ENCODE measurements at places on chromosomes 5 and 9.

GRCh38 chr9:123978981-123979380 lies 32.6 kb upstream of the LHX2 start:
- no peak for DNase-seq

- DNase-seq: no peak
These were observed 35.6 kb downstream of the NTRK2 start for GRCh38 chr9:84705128-84705527.

DNA sequence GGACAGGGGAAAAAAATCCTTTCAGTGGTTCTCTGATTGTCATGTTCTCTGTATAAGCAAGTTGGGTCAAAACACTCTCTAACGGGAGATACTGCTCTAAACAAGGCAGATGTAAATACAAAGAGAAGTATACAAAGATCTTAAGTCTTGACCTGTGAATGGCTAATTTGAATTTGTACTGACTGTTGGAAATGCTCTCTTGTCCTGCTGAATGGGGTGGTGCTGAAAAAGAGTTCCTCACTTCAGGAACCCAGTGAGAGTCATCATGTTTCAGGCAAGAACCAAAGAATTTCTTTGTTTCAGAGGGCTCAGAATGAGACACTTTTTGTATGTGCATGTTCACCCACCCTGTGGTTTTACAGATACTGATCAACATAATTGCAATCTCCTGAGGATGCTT lies 461.0 kb downstream of the NR2F1-AS1 start:
- no peak for DNase-seq

- no peak for DNase-seq
These were observed 59.2 kb downstream of the ADAMTS12 start for GRCh38 chr5:33832404-33833236.

DNA sequence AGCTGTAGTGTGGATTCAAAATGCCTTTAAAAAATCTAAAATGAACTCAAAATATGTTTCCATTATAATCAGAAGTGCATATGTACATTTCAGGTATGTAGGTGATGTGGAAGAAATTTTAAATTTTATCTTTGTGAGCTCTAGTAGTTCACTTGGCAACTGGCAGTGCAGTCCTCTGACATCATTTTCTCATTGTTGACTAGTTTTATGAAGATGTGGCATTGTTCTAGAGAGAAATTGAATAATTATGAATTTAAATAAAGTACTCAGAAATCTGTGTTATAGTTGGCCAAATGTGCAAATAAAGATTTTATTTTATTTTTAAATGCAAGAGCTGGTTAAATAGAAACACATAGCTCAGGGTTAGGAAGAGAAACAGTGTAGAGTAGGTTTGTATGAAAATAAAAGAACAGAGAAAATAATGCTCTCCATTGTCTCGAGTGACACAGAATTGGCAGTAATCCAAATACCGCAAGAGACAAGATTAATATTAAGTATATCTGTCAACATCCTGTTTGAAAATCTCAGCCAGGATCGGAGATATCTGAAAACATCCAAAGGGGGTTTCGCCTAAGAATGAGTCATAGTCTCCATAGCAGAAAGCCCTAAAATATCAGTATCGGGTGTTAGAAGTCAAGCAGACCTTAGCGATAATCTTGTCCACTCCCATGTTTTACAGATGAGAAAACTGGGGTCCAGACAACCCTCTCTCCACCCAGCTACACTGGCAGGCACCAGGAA lies 189.4 kb downstream of the CCDC192 start:
- no peak for DNase-seq

DNA sequence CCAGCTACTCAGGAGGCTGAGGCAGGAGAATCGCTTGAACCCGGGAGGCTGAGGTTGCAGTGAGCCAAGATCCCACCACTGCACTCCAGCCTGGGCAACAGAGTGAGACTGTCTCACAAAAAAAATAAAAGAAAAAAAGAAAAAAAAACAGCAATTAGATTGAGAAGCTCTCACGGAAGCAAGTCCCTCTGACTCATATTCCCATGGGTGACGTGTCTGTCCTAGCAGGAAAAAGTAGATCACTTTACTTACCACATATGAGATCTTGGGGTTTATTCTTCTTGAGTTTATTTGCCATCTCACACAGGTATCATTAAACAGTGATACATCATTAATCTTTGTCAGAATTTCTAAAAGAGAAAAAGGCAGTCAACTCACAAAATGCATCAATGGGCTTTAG lies 62.6 kb downstream of the SUSD1 start:
- DNase-seq: no peak

DNA sequence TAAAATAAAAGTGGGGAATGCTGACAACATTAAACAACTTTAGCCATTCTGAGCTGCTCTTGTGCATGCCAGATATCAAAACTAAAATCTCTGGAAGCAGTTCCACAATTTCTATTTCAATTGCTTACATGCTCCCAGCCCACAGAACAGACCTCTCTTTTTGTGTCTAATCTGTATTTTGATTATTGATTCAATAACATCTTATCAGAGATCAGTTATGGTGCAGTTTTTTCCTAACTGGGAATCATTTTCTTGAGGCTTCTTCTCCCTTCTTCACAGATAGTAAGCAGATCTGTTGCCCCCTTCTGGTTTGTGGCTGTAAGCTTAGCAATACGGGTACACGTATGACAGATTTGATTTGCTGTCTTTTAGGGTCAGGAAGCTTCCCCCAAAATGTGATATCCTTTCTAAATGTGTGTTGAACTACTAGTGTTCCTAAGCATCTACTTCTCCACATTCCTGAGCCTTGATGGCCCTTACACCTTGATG lies 39.4 kb downstream of the MRPS27 start:
- DNase-seq: no peak

GRCh38 chr5:92633875-92634487 lies 947.0 kb downstream of the NR2F1-AS1 start:
- no peak for DNase-seq

GRCh38 chr5:155089643-155090042 lies 76.1 kb downstream of the KIF4B start:
- no peak for DNase-seq

- no peak for DNase-seq
These were observed 19.5 kb downstream of the IGIP start for GRCh38 chr5:140145256-140145655.

DNA sequence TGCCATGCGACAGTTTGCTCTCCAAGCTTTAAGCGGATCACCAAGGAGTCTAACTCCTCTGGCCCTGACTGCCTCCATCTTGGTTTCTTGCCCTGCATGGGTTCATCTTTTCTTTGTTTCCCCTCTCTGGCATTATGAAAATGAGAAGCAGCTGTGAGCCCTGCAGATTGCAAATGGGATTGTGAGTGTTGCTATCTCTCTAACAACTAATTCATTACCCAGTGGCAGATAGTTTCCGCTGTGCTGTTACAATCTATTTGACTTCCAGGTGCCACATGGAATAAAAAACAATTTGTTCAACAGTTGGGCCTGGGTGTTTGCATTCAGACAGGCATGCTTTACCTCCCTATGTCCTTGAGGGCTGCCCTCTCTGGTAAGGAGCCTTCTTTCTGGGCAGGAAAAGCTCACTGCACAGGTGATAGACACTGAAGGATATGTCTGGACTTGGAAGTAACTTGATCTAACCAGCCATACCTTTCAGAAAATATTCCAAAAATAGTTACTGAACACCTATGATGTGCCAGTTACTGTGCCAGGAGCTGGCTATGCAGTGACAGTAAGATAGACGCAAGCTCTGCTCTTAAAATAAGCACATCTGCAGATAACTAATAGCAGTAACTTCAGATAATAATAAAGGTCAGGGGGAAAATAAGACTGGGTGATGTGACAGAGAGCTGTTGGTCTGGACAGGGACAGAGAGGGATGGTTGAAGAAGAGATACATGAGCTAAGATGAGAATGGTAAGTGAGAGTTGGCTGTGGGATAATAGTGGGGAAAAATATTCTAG lies 40.1 kb downstream of the GRIA1 start:
- no peak for DNase-seq

- DNase-seq: peak; percentile 27
These were observed 88.9 kb downstream of the EBF1 start for GRCh38 chr5:159010661-159011442.

DNA sequence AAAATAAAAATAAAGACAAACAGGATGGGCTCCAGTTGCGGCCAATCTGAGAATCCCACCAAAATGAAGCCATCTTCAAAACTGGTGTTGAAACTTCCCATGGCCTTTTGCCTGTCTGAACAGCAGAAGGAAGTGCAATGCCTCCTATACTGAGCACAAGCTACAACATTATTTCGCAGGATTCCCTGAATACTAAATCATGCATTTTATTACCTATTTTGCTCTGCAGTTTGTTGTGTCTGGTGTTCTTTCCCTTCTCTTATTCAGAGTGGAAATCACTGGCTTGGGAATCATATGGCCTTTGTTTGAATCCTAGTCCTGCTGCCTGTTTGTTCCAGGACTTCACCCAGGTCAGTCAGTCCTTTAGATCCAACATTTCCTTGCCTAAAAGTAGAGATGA lies at the start of gene OR2Y1:
Gene OR2Y1 (minus strand): TSS at position 101 of the 400 bp plus-strand sequence. CDS start 0 bp downstream, at position 101.
- DNase-seq: no peak

GRCh38 chr5:6754766-6755165 lies 41.5 kb downstream of the TENT4A start:
- no peak for DNase-seq

- peak; percentile 56 for DNase-seq
These were observed 557 bp downstream of the GNG10 start for GRCh38 chr9:111661802-111662521.

GRCh38 chr5:130975299-130975698 lies 189.8 kb downstream of the HINT1 start:
- no peak for DNase-seq

DNA sequence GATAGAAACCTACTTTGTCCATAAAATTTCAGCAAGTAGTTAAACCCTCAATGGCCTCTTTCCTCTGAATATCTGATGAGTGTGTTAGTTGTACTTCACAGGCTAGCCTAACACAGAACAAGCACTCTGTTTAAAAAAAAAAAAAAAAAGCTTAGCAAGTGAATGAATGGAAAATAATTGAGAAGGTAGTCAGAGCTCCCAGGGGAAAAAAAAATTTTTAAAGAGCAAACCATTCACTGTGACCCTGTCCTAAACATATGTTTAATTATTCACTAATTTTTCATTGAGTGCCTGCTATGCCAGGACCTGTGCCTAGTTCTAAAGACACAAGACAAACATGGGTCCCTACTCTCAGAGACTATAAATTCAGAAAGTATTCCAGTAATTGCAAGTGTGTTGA lies 69.3 kb downstream of the SH3RF2 start:
- DNase-seq: no peak

DNA sequence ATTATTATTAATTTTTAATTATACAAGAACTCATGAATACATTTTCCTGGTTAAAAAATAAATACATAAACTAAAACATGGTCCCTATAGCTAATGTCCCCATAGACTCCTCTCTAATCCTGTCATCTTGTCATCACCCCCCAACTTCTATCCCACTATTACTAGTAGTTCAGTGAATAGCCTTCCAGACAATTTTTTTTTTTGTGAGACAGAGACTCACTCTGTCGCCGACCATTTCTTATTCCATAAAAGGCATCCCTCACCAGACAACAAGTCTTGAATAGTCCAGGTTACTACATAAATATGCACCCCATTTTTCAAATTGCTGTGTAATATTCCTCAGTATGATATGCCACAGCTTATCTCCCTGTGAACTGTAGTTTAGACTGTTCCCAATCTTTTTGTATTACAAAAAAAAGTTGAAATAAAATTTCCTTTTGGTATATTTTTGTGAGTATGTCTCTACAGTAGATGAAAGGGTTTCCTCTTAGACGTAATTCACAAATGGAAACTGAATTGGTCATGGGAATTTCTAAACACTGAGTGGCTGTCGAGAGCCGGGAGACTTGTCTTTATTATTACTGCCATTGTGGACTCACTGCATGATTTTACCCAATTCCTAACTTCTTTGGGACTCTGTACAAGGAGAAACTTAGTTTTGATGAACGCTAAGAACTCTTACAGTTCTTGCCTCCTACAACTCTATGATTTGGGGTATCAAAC lies 6.4 kb upstream of the ABLIM3 start:
- DNase-seq: no peak

GRCh38 chr5:176817841-176818377 lies 7.5 kb downstream of the UNC5A start:
- DNase-seq: no peak

DNA sequence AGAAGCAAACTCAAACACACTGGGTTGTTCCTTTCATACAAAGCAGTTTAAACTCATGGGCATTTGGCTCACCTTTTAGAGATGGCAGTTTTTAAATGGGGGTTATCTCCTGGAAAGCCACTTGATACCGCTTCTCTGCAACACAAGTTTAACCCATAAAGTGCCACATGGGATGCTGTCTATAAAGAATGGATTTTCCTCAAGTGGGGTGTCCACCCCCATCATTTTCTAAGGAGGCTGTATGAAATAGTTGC lies 528 bp upstream of the TRPM3 start:
- no peak for DNase-seq

GRCh38 chr9:118455259-118455658 lies 751.1 kb downstream of the TLR4 start:
- DNase-seq: no peak

DNA sequence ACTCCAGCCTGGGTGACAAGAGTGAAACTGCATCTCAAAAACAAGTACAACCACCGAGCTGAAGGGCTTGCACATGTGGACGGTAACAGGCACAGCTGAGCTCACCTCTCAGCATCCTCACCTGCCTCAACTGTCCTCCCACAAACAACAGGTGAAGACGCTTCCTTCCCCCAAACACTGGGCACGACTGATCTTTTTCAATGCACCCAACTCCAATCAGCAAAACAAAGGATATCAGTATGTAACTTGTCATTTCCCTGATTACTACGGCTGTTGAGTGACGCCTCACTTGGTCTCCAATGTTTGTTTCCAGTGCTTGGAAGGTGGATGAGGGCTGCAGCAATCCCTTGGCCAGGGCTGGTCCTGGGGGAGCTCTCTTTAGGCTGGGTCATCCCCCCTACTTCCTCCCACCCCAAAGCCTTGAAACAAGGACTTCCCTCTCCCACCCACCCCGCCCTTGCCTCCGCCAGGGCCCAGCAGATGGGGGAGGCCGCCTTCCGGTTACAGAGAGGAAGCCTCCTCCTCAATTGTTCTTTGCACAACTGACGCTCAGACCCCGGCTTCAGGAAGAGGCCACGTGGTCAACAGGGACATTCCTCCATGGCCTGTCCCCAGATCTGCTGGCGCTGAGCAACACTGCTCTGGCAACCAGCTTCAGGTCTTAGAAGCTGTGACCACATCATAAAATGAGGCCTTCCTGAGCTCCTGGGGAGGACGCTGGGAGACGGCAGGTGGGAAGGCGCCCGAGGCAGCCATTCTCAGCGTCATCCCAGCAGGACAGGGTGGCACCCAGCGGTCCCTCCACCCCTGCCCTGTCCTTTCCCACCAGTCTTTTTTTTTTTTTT lies 5.9 kb downstream of the FAM78A start:
- peak; percentile 88 for DNase-seq

GRCh38 chr5:9850456-9850855 lies 220.3 kb upstream of the TAS2R1 start:
- no peak for DNase-seq

DNA sequence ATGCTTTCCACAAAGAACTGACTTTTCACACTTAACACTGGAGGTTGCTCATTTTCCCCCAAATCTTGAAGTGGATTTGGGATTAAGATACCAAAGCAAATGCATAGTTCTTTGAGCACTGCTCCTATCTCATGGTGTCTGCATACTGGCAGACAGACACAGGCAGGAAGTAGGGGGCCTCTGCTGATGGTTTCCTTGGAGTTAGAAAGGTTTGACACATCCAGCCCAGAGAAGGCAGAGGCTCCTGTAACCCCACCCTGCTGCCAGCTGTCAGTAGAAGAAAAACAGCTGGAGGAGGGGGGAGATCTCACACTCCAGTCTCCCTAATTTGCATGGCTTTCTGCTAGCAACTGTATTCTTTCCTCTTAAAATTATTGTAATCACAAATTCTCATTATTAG lies 44.1 kb downstream of the APTX start:
- no peak for DNase-seq

- DNase-seq: no peak
These were observed 63.5 kb downstream of the C9orf50 start for GRCh38 chr9:129557192-129558036.
